ENCODE measurements at places on chromosomes 1 and 21. TPM values are rescaled to one million over a fixed set of nuclear protein-coding genes. Genes with fewer than 3 reads are reported as not detected.

- no peak for DNase-seq
- H3K27me3 ChIP-seq, result no peaks in the 10 kb centered on the region
- H3K4me1 ChIP-seq, result no peaks in the 10 kb centered on the region
- H3K27ac ChIP-seq, result no peak overlapping the region
- H3K4me3 ChIP-seq, result no peak overlapping the region
These were observed 87.9 kb downstream of the CLEC20A start for GRCh38 chr1:178408871-178409270.

DNA sequence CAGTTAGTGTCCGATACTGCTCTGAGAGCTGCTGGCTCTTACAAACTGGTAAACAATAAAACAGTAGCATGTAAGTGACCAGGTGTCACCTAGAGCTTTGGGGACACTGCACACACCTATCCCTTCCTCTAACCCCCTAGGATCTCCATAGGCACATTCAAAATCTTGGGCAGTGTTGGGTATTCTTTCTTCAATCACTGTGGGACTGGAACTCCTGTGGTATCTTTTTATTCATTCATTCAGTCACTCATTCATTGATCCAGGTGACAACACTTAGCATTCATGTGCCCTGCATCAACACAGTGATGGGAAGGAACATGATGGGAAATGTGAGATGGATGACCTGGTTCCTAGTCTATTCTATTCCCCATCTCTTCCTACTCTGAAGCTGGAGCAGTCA, 73.9 kb downstream of the HHAT start:
- H3K27ac ChIP-seq, result no peak overlapping the region
- H3K27me3 ChIP-seq, result peaks cover 55% of the 10 kb centered on the region
- no peak overlapping the region for H3K4me3 ChIP-seq

GRCh38 chr1:51433972-51434510, 85.0 kb downstream of the EPS15 start:
- H3K27me3 ChIP-seq, result no peaks in the 10 kb centered on the region
- no peak for DNase-seq
- peaks cover 4% of the 10 kb centered on the region for H3K36me3 ChIP-seq
- H3K27ac ChIP-seq, result no peak overlapping the region

Gene OR2L8
- total RNA-seq, result not detected

- H3K27ac ChIP-seq, result peak overlapping the region; percentile 41
- H3K4me1 ChIP-seq, result peaks cover 44% of the 10 kb centered on the region
- DNase-seq, result peak; percentile 94
- no peaks in the 10 kb centered on the region for H3K27me3 ChIP-seq
- H3K36me3 ChIP-seq, result no peaks in the 10 kb centered on the region
These were observed 48.6 kb upstream of the EPS15 start for GRCh38 chr1:51567653-51568052.

GRCh38 chr1:3881193-3881480, 18.9 kb downstream of the C1orf174 start:
- no peak for DNase-seq
- no peaks in the 10 kb centered on the region for H3K27me3 ChIP-seq
- H3K36me3 ChIP-seq, result no peaks in the 10 kb centered on the region
- H3K27ac ChIP-seq, result no peak overlapping the region
- no peaks in the 10 kb centered on the region for H3K4me1 ChIP-seq
- H3K4me3 ChIP-seq, result no peak overlapping the region

Gene LMX1A
- total RNA-seq, result not detected

GRCh38 chr1:189084811-189085210, 1392.9 kb downstream of the BRINP3 start:
- H3K4me3 ChIP-seq, result no peak overlapping the region
- H3K27me3 ChIP-seq, result no peaks in the 10 kb centered on the region
- no peak overlapping the region for H3K27ac ChIP-seq
- H3K4me1 ChIP-seq, result no peaks in the 10 kb centered on the region
- DNase-seq, result no peak
- H3K36me3 ChIP-seq, result no peaks in the 10 kb centered on the region

Gene LRRC53
- total RNA-seq, result not detected

Gene RRAGC
- 17.9 TPM for total RNA-seq

Data from GM23248 (cell line).